ENCODE measurements at places on chromosomes 12 and 14.

- DNase-seq: no peak
Observed at GRCh38 chr14:34461334-34462131, 507 bp downstream of the SPTSSA start.

DNA sequence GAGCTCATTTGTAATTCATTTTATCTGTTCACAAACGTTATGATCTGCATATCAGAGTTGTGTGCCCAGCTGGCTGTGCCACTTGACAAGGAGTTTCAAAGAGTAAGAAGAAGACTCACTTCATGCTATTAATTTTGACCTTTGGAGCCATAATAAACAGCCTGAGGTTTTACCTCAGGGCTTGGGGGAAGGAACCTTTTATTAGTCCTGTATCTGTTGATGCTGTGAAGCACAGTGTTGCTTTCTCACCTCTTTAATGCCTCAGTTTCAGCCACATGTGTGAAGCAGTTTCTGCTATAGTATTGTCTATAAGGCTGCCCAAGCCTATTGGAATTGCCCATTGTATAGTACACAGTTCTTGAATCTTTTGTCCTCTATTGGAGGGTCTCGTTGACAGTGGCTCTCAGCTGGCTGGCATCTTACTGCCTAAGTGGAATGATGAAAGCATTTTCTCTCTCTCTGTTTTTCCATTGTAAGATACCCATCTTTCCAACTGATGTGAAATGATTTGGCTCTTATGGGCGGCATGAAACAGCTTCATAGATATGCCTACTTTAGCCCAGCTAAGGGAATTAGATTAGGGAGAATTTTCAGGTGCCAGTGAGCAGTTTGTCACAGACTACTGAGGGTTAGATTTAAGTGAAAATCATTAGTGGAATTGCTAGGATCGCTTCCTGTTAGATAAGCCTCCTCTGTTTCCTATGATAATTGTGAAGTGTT, 34.7 kb downstream of the GPATCH2L start:
- DNase-seq: no peak

DNA sequence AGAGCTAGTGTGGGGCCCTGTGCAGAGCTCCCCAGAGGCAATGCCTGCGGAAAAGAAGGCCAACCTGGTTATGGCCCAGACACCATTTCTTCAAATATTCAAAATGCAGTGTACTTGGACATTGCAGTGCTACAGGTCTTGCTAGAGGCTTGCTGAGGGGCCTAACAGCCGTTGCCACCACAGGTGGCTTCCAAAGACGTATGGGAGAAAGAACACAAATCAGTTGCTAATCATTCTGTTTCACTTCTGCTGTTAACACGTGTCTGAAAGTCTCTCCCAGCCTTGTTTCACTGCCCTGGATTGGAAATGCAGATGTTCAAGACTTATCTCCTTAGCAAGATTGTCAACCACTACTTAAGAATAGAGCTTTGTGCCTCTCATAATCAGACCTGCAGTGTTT, 925.9 kb downstream of the GALC start:
- no peak for DNase-seq

GRCh38 chr12:89821896-89822295, 113.3 kb upstream of the ATP2B1 start:
- DNase-seq: no peak

- no peak for DNase-seq
Observed at GRCh38 chr12:131929581-131930456, 743 bp downstream of the PUS1 start.
